ENCODE measurements at places on chromosomes 12 and 14. TPM values are rescaled to one million over a fixed set of nuclear protein-coding genes. Genes with fewer than 3 reads are reported as not detected.

DNA sequence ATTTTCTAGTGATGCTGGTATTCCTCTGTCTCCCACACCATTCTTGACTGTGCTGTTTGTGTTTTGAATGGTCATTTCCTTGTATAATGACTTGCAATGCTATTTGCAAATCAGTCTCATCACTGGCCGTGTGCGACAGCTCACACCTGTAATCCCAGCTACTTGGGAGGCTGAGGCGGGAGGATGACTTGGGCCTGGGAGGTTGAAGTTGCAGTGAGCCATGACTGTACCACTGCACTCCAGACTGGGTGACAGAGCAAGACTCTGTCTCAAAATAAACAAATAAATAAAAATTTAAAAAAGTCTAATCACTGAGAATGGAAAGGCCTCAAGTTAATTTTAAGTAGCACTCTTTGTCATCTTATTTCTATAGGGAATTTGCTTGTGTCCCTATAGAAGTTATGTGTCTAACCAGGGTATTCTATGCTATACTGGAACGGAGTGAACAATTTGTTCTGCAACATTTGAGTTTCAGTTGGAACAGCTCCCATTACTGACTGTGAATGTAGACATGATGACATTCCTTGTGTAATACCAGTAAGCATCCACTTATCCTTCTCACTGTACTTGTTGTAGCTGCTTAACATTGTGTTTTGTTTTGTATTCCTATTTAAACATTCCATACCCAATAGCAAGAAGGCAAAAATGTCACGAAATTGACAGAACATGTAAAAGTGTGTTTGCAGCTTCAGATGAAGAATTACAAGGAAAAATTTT, 126.3 kb downstream of the MGST1 start:
- DNase-seq, result no peak

DNA sequence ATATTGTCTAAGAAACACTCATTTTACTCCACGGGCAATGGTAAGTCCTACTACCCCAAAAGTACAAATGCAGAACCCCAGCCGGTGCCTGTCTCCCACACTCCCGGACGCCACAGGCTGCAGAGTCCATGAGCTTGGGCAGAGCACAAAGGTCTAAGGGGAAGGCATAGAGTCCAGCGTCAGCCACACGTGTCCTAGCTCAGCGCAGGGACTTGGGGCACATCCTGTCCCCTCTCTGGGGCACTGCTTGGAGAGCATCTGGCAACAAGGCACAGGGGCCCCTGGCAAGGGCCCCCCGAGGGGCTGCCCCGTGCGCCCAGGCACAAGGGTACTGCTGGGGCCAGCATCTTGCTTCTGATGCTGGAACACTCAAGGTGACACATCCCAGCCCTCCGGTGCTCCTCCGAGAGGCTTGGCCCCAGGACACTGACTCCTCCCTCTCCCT, 58.4 kb downstream of the BCL11B start:
- DNase-seq, result no peak

DNA sequence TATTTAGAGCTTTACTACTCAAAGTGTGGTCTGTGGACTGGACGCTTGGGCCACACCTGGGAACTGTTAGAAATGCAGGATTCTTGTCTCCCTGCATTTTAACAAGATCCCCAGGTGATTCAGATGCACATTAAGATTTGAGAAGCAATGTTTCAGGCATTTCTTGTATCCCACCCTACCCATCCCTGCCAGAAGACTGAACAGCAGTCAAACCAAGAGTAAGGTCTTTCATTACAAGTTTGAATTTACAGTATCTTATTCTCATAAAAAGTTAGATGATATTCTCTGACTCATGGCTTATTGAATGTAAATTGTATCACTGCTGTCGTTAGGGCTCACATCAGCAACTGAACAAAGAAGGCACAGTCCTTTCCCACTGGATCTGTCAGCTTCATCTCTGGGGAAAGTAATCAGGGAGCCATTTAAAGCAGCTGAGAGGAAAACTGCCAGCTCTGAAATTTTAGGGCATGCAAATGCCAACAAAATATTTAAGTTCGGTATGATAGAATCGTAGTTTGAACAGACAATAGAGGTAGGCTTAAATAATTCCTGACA, 141.1 kb downstream of the AKAP6 start:
- no peak for DNase-seq

DNA sequence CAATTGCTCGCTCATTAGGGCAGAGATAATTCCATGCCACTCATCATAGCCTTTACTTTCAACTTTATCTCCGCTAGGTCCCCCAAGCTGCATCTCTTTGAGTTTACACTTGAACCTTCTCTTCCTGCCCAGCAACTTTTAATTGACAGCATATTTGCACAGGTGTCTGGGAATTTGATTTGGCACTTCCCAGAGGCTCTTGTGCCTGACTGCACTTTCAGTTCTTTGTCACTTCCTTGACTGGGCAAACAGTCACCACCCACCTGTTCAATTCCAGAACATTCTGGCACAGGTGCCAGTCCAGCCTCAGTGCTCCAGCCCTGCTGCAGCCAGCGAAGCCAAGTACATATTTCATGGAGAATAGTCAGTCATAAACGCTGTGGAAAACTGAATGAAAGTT, 110.1 kb upstream of the LRIG3 start:
- no peak for DNase-seq

DNA sequence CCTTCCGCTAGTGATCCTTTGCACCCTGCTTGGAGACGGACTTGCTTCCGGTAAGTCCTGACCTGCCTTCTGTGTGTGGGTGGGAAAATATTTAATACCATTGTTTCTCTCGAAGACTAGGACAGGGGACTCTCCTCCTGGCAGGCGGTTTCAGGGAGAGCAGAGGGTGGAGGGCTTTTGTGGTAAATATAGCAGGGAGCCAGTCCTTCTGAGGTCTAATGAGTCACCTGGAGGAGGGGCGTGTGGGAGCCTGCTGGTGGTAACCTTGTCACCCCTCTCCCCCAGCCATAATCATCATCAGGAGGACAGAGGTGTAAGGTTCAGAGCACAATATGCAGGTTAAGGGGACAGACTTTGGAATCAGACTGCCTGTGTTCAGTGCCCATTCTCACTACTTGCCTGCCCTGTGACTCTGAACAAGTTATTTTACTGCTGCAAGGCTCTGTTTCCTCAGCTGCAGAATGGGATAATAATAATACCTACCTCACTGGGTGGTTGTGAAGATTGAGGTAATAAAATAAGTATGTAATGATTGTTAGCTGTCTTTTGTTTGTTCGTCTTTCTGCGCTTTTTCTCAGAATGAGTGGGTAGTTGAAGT, 47.4 kb downstream of the SUSD6 start:
- DNase-seq, result no peak

DNA sequence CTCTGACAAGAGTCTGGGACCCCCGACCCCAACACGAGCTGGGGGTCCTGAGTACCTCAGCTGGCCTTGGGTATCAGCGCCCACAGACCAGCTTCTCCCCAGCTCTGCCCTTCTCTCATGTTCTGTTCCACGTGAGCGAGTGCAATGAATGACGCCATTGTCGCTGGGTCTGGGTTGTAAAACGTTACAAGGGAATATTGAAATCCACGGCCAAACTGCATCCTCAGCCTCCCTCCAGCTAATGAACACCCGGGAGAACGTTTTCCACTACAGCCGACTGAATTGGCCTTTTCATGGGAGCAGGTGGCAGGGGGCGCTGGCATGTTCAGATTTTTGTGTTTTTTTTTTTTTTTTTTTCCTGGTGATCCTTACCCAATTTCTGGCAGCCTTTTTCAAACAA, 34.7 kb downstream of the TBX5 start:
- DNase-seq, result no peak

DNA sequence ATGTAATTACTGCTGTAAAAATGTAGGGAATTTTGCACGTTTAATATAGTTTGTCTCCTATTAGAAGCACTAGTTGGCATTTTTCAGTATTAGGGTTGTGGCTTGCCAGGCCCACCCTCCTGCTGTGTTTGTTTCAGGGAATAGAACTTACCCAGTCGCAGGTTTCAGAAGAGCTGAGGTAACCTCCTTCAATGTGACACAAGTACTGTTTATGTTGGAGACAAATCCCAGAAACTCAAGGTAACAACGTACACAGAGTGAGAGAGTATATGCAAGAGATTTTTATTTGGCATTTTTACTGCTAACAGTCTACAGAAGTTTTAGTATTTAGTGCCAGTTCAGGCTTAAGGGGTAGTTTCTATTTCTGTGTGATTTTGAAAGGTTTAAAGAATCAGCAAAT, 284.3 kb downstream of the RAD51B start:
- DNase-seq, result no peak

DNA sequence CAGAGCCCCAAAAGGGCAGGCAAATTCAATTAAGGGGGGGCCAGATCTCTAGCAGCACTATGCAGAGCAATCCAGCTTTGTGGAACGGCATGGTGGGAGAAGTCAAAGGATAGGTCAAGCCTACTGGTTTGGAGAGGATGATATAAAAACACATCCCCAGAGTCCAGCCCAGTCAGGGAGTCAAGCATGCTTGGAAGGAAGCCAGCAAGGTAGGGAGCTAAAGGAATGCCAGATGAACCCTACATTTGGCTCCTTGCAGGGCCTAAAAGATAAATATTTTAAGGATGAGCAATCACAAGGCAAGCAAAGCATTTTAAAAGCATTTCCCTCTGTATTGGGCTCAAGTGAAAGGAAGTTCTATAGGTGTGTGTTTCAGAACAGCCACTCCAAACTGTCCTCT, 21.4 kb downstream of the KCTD10 start:
- DNase-seq, result no peak

- no peak for DNase-seq
Observed at GRCh38 chr14:50312734-50313054, 570 bp downstream of the DMAC2L start.

DNA sequence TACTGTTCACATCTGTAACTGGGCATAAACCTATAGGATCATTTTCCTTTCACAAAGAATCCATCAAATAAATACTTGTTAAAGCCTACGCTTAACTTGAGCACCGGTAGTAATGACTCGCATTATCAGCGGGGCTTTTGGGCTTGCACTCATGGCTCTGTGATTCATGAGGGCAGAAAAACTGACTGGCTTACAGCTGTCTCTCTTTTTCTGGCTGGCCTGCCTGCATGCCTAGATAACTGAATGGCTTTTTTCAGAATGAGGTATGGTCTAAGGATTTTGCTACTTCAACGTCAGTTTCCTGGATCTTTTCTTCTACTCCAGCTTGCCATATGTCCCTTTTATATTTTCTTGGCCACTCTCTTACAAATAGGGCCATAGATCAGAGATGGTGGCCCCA, 531.1 kb downstream of the NRXN3 start:
- DNase-seq, result no peak

- DNase-seq, result no peak
Observed at GRCh38 chr14:43525658-43526057, 981.4 kb downstream of the FSCB start.

- DNase-seq, result no peak
Observed at GRCh38 chr12:103013741-103014300, 56.3 kb downstream of the ASCL1 start.

GRCh38 chr12:125149160-125150108, 84.2 kb downstream of the AACS start:
- no peak for DNase-seq

DNA sequence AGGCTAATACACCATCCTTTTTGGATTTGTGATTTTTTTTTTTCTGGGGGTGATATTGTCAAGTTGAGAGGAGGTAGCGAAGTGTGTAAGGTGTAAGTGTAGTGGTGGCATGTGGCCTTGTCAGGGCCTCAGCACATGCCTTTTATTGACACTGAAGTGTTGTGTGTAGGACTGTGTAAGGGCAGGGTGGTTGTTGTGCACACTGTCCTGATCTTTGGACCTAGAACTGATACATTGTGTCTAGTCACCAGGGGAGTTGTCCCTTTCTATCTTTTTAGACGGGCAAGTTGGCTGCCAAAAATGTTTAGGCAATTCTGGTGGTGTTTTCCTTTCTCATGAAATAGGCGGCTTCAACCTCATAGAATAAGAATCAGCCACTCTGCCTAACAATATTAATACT, 244.0 kb downstream of the NRXN3 start:
- DNase-seq, result no peak

- no peak for DNase-seq
Observed at GRCh38 chr12:111193496-111193895, 175.4 kb downstream of the PHETA1 start.

DNA sequence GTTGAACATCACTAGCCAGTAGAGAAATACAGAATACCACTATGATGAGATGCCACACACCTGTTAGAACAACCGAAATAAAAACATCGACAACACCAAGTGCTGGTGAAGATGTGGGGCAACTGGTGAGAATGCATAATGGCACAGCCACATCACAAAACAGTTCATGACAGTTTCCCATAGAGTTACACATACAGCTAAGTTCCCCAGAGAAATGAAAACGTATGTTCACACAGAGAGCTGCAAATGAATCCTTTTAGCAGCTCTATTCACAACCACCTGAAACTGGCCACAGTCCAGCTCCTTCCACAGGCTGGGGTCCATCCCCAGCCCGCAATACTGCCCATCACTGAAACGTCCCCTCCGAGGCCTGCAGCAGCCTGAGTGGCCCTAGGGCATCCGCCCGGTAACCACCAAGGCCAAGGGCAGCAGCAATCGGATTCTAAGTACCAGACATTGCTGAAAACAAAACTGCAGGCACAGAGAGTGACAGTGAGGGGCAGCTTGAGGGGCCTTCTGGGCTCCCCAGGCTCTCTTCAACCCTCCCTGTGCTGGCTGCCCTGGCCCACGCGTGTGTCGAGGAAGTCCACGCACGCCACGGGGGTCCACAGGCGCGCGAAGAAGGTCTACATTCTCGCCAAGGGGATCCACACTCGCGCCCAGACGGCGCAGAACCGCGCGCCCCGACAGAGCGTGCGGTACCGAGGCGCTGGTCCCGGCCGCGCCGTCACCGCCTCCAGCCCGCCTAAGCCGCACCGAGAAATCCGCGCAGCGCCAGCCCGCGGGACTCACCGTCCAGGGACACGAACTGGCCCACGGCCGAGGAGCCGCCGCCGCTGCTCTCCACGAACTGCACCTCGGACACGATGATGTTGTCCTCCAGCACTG, 903 bp downstream of the BRF1 start:
- no peak for DNase-seq

DNA sequence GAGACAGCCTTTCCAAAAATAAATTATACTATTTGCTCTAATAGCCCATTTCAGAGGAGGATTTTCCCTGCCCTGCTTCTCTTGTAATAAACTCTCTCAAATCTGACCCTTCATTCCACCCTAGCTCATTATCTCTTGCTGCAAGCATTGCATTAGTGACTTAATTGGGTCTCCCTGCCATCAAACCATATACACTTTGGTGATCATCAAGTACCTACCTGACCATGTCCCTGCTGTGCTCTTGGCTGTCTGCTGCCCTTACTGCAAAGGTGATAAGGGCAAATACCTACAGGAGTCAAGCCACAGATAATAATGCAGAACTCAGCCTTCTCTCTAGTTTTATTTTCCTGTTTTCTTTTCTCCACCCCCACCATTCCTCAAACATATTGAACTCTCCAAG, 88.4 kb downstream of the LIN7A start:
- DNase-seq, result no peak

Gene KRT78
- total RNA-seq, result not detected

Gene ZFHX2
- 0.59 TPM for total RNA-seq

Gene PIK3C2G
- not detected for total RNA-seq

Gene FAM90A1
- not detected for total RNA-seq

Gene SLCO1B1
- not detected for total RNA-seq

Gene LMNTD1
- 1.0 TPM for total RNA-seq

Measured in right atrium auricular region (tissue), 2 donors.